NCI-H446 treated with DMSO at 0.1 percent for 48 hours (cell line): ENCODE measurements at places on chromosomes 6 and 20.

DNA sequence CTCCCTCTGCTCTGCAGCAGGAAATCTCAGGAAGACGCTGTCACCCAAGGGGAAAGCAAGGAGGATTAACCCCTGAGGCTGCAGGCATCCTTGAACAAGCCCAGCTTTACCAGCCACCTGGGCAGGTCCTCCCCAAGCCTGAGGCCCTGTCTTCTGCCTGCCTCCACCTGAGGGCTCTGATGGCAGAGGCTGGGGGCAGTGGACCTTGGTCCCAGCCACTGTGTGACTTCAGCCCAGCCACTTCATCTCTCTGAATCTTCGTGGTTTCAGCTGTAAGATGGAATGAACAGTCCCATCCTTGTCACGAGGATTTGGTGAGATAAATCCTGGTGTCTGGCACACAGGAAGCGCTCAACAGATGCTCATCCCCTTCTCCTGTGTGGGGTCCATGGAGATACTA, 8.5 kb upstream of the VSTM2L start:
- no peak for DNase-seq

- DNase-seq = no peak
Observed at GRCh38 chr6:143195349-143195845, 134.7 kb downstream of the AIG1 start.

- no peak for DNase-seq
Observed at GRCh38 chr20:32779500-32780211, 17.5 kb downstream of the DNMT3B start.

DNA sequence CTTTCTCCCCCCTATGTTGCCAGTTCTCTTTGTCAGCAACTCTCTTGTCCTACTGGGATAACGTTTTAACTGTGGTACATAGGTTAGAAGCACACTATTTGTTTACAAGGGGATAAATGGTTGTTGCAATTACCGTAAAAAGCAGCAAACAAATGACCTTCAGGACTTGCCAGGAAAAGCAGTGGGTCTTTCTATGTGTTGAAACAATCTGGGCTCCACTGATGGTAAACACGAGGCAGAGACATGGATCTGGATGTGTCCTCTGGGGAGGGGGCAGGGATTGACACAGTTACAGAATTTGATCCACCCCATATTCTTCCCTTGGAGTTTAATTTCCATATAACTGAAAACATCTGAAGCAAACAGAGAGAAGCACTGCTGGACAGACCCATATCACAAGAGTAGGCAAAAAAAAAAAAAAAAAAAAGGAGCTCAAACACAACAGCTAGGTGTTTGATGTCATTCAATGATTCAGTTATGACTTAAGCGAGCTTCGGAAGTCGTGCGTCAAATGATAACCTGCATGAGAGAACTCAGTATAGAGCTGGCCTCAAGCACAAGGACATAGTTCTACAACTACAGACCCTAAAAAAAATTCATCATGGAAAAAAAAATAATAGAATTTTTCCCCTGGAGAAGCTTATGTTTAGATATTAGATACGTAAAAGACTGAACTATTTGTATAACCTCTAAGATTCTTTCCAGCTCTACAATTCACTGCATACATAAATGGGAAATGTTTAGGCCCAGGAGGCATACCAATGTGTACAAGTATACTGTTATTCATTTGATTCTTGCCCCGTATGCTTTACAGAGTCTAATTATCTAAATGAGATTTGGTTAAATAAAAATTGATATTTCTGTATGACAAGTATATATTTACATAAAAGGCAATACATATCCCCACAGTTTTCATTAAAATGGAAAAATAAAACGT, 127.7 kb downstream of the ALDH8A1 start:
- no peak for DNase-seq

GRCh38 chr6:168703990-168704389, 263.0 kb downstream of the SMOC2 start:
- no peak for DNase-seq

GRCh38 chr20:37755665-37756064, 61.8 kb downstream of the CTNNBL1 start:
- DNase-seq = no peak

DNA sequence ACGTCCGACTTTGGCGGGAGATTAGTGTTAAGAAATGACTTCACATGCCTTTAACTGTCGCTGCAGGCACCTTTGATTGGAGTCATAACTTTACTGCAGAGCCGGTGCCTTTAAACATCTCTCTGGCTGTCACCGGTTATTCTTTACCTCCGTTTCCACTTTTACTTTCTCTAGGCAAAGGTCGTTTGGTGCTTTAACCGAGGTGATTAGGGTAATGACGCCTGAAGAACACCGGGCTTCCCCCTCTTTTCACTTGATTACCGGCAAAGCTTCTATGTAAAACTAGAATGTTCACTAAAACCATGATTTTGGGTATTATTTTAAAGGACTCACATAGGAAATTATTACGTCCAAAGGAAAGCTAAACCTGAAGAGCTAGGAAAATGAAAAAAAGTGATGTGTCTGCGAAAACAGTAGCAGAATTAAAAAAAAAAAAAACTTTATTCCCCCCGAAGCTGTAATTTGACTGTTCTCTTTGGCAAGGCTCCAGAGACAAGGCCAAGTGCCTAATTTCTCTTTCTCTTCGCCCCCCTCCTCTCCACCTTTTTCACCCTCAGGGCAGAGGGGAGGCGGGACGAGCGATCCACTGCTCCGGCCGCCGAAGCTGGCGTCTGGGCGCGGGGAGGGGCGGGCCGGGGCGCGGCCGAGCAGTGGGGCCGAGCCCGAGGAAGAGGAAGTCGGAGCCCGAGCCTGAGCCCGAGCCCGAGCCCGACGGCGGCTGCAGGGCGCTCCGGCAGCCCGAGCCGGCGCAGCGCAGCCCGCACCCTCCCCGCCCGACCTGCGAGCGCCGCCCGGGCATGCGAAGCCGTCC, at the start of gene PLEKHG1:
TSS of gene PLEKHG1 (plus strand) at position 687 of the 811 bp plus-strand sequence. CDS start 133,797 bp downstream, outside the sequence.
- DNase-seq = no peak

- no peak for DNase-seq
Observed at GRCh38 chr20:10428008-10428407, 6.0 kb downstream of the MKKS start.
